ENCODE measurements at places on chromosomes 1 and 21.

GRCh38 chr1:217029281-217030157 is 306.3 kb upstream of the ESRRG start:
- DNase-seq, result no peak

DNA sequence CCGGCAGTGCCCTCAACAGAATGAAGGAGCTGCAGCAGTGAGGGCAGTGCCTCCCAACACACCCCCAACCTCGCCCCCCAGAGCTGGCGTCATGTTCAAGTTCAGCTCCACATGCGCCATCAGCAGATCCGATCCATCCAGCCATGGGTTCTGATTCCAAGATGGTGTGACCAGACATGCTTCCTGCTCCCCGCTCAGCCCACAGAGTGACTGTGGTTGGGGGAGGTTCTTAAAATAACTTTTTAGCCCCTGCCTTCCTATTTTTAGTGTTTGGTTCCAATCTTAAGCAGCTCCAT is 30.1 kb upstream of the GPR137B start:
- DNase-seq, result no peak

DNA sequence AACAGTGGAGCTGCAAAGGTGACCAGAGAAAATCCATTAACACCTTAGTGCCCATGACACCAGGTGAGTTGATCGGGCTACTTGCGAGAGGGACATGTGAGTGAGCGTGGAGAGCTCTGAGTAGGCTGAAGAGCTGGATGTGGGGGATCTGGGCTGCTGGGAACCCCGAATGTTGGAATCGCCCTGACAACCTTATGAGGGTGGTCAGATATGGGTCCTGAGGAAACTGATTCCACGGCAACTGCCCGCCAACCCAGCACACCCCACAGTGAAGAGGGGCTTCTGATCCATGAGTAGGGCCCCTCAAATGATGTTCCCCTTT is 705 bp upstream of the QSOX1 start:
- DNase-seq, result no peak

- no peak for DNase-seq
Measured at GRCh38 chr1:64691626-64692025, 53.2 kb upstream of the RAVER2 start.

DNA sequence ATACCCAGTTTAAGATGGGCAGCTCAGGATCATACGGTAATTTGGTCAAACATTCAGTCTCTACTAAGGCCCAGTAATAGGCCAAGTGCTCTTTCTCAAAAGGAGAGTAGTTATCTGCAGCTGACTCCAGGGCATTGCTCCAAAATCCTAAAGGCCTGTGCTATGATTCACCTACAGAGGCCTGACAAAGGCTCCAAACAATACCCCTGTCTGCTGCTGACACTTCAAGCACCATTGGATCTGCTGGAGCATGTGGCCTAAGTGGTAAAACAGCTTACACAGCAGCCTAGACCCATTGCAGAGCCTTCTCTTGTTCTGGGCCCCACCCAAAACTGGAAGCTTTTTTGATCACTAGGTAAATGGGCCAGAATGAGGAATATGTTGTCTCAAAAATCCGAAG is 22.8 kb downstream of the SLAMF7 start:
- DNase-seq, result no peak

- DNase-seq, result no peak
Measured at GRCh38 chr1:25560001-25560400, 16.6 kb downstream of the LDLRAP1 start.

GRCh38 chr1:212437179-212437798 is 4.6 kb downstream of the NENF start:
- DNase-seq, result no peak

DNA sequence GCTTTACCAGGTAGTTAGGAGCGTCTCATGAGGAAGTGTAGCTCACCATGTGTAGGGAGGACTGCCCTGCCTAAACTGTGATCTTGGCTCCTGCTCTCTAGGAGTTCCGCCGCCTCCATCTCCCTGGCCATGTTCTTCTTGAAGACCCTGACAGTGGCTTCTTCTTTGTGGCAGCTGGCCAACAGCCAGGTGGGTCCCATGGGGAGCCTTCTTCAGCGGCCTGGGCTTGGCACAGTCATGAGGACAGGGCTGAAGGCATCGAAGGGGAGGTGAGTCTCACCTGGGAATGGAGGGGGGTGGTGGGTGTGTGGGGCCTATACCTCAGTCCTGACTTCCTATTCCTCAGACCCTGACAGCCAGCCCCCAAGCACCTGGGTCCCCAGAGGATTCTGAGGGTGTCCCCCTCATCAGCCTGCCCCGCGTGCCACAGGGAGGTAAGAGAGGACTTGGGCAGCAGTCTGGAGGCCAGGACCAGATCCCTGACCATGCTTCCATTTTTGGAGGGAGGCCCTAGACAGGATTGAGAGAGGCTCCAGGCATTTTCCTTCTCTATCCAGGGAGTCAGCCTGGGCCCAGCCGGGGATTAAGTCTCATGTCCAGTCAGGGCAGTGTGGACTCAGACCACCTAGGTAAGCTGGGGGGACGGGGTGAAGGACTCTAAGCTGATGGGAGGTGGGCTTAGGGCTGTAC is 21.4 kb downstream of the HYI start:
- no peak for DNase-seq

GRCh38 chr1:205271277-205271676 is 43.5 kb downstream of the TMCC2 start:
- DNase-seq, result peak; percentile 31

GRCh38 chr1:10082785-10083479 is 50.2 kb downstream of the UBE4B start:
- no peak for DNase-seq

GRCh38 chr1:75394386-75395139 is 216.4 kb downstream of the SLC44A5 start:
- DNase-seq, result no peak

DNA sequence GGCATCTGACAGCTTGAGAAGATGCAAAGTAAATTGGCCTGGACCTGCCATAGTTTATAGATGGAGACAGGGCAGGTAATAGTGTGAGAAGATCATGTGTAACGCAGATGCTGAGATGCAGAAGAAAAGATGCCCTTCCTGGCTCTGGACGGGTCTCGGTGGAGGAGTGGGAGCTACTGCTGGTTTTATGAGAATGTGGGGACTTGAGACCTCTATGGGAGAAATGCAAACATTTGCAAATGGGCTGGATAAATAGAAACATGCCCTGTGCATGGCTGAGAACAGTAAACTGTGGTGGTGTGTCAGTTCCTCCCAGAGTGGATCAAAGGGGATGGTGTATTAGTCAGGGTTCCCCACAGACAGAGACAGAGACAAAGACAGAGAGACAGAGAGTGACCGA is 21.9 kb downstream of the UBASH3A start:
- no peak for DNase-seq

DNA sequence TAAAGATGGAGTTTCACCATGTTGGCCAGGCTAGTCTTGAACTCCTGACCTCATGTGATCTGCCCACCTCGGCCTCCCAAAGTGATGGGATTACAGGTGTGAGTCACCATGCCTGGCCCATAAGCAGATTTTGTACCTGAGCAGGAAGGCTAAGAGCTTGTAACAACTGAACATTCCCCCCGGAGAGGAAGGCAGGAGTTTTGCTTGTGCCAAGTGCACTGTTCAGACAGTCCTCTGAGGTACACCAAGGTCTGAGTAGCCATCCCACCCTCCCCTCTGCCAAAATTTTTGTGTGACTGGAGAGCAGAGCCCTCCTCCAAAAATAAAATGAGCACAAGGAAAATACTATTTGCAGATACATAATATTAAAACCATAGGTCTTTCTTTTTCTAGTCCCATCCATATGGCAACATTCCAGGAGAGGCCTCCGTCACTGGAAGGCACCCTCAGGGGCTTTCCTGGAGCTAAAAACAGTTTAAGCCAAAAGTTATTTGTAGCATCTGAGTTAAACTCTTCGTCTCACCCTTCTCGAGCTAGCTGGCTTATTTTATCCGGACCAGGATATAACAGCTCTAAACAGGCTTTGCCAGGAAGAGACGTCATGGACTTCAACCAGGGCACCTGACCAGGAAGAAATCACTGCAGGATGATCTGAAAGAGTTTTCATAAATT is 27.2 kb downstream of the CAPN2 start:
- no peak for DNase-seq

GRCh38 chr1:228955691-228956090 is 220.4 kb downstream of the RHOU start:
- DNase-seq, result no peak

GRCh38 chr1:78472851-78473496 is 17.8 kb upstream of the PTGFR start:
- no peak for DNase-seq

DNA sequence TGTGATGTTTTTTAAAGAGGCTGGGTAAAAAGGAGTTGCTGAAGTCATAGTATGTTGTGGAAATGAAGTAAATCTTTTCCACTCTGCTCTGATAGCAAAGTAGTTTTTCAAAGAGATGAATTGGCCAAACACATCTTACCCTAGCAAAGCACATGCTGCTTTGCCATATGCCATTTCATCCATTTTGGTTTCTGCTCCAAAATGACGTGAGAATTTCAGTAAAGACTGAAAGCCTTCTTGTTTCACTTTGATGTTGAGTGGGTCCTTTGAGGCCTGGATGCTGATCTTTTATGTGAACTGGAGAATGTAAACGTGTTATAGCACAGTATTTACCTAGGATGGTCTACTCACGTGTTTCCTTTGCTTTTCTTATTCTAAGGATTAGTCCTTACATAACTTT is 73.3 kb upstream of the PGD start:
- peak; percentile 71 for DNase-seq

GRCh38 chr1:246074421-246074820 is 432.7 kb downstream of the SMYD3 start:
- no peak for DNase-seq

DNA sequence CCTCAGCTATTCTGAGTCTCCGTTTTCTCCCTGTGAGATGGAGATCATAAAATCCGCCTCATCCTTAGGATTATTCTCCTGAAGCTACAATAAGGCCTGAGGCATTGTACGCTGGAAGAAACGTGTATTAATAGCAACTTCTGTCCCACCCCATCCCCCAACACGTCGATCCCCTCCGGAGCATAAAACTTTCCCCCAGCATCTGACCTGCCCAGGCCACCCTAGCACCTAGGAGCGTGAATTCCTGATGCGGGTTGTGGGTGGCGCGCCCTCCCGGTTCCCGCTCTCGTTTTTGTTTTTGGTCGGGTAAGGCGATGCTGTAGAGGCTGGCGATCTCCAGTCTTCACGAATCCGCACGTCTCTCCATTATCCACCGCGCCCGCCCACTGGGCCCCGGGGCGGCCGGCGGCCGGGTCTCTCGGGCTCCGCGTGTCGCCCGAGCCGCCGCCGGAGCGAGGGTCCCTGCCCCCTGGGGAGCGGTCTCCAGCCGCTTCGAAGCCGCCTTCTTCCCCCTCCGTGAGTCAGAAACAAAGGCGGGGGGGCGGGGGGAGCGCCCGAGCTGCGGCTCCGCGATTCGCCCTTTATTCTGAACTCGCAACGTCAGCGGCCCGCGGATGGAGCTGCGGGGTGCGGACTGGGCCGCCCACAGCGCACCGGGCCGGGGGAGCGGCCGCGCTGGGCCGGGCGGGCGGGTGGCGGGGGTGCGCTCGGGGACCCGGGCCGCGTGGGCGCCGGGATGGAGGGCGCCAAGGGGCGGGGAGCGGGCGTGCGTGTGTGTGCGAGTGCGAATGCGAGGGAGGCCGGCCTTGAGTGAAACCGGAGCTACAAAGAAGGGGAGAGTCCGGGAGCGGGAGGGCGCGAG is at the start of gene PLEKHO1:
Gene PLEKHO1, plus strand, starts transcription at position 646 of the 862 bp plus-strand sequence. CDS start 342 bp downstream, outside the sequence.
- DNase-seq, result peak; percentile 88

- no peak for DNase-seq
Measured at GRCh38 chr1:46114925-46115603, 17.4 kb downstream of the PIK3R3 start.

DNA sequence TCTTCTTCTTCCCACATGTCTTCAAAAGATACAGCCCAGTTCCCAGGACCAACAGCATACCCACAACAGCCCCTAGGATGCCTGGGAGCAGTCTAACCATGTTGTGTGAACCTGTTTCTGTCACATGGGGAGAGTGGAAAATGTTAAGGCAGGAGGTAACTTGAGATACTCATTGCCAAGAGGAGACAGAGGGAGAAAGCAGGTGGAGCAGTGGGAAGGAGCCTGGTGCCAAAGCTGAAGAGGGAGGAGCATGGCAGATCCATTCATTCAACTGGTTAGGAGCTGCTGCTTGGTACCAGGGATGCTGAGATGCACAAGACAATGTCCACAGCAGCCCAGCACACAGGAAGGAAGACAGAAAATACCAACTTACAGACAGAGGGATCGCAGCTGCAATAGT is 149.8 kb upstream of the ETV3 start:
- no peak for DNase-seq

GRCh38 chr1:225677350-225678124 is 24.6 kb upstream of the ENAH start:
- peak; percentile 22 for DNase-seq

DNA sequence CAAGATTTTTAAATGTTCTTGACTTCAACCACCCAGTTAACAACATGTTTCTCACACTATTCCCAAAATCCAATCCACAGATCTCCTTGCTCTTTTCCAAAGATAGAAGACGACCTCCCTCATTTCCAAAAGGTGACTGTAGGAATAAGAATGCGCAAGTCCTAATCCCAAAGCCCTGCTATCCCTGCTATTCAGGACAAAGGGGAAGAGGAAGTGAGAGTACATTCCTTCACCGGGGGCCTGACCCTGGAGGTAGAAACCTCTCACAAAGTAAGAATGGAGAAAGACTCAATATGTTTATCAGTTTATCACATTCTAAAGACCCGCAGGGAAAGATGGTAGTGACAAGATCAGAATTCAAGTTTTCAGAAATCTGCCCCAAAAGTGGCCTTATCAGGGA is 55.7 kb downstream of the PLEKHA6 start:
- DNase-seq, result no peak

- DNase-seq, result peak; percentile 73
Measured at GRCh38 chr1:197180252-197180878, 33.9 kb upstream of the ASPM start.

GRCh38 chr1:12462586-12462985 is 155.4 kb downstream of the DHRS3 start:
- DNase-seq, result no peak

DNA sequence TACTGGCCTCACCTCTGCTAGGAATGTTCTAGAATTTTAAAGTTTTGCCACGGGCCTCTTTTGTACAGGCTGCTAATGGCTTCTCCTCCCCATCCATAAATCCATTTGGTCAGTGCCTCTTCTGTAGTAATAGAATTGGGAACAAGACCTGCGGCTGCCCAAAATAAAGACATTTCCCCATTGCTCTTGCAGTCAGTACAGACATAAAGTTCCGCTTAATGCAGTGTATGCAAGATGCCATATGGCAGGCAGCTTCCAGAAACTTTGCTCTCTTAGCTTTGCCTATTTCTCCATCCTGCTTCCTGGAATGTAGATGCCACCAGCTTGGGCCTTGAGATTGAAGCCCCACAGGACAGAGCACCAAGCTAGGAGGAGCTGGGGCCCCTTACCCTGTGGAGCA is 3.7 kb upstream of the SLC2A5 start:
- DNase-seq, result no peak

- no peak for DNase-seq
Measured at GRCh38 chr1:83932281-83932680, 66.7 kb downstream of the TTLL7 start.

GRCh38 chr1:47409311-47410067 is 6.6 kb upstream of the FOXE3 start:
- DNase-seq, result no peak

GRCh38 chr1:108141621-108142020 is 58.5 kb downstream of the SLC25A24 start:
- DNase-seq, result no peak

Data from brain (organoid and tissue), 16 donors.